H1 (cell line): ENCODE measurements at places on chromosomes 5 and 9. TPM values are rescaled to one million over a fixed set of nuclear protein-coding genes. Genes with fewer than 3 reads are reported as not detected.

- no peak for DNase-seq
These were observed 66.7 kb upstream of the PRDM9 start for GRCh38 chr5:23440703-23441102.

DNA sequence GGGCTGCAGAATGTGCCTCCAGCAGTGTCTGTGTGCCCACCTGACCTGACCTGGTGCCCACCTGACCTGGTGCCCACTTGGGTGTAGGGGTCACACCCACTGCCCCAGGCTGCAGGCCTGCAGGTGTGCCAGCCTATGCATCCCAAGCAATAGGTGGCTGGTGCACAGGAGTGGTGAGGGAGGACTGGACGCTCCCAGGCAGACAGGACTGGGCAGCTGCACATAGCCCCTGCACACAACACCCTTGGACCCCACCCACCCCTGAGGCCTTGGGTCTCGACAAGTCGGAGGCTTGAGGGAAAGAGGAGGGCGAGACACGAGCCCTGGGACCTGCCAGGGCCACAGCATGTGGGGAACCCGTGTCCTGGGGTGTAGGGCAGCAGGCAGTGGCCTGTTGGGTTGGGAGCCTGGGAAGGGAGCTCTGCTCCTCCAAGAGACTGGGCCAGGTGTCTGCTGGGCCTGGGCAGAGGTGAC is 10.8 kb upstream of the NRARP start:
- DNase-seq = no peak

DNA sequence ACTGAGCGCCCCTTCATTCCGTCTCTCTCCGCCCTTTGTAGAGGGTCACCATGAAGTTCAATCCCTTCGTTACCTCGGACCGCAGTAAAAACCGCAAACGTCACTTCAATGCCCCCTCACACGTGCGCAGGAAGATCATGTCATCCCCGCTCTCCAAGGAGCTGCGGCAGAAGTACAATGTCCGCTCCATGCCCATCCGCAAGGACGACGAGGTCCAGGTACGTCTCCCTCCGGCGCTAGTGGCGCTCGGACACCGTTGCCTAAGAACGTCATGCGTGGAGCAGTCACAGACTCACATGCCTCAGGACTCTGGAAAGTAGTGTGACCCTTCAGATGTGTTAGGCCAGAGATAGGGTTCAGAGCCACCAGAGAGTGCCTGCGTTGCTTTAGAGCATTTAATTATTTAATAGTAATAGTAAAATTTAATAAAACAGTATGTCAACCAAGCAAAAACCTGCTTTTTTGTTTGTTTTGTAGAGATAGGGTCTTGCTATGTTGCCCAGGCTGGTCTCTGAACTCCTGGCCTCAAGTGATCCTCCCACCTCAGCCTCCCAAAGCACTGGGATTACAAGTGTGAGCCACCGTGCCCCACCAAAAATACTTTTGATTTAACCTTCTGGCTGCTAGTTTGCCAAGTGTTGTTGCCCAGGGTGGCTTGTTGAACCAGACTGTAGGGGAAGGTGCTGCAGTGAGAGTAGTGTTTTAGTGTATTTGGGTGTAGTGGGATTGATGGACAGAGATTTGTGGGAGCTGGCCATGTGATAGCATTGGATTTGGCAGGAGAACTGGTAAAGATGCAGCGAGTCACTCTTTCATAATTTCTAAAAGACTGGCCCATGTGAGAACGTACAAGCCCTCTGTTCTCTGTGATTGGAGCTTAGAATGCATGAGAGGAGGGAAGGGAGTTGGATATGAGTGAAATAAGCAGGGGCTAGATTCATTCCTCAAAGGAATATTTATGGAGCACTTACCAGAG is 888 bp downstream of the RPL26L1 start:
- DNase-seq = no peak

GRCh38 chr5:32572778-32573480 is 12.4 kb upstream of the SUB1 start:
- DNase-seq = no peak

DNA sequence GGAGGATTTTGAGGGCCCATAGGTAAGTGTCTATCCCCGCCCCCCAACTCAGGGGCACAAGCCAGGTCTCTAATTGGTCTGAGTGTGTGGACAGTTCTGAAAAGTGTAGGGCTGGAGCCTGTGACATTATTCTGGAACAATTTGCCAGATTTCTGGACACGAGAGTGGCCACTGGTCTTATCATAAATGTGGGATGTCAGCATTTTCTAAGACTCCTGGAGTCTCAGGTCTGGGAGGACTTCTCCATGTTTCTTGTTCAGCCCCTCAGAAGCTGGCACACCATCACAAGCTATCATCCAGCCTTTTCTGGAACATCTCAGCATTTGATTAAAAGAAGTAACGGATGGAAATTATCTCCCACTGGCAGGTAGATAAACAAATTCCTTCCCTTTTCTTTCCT is 141.4 kb downstream of the SEC61B start:
- no peak for DNase-seq

DNA sequence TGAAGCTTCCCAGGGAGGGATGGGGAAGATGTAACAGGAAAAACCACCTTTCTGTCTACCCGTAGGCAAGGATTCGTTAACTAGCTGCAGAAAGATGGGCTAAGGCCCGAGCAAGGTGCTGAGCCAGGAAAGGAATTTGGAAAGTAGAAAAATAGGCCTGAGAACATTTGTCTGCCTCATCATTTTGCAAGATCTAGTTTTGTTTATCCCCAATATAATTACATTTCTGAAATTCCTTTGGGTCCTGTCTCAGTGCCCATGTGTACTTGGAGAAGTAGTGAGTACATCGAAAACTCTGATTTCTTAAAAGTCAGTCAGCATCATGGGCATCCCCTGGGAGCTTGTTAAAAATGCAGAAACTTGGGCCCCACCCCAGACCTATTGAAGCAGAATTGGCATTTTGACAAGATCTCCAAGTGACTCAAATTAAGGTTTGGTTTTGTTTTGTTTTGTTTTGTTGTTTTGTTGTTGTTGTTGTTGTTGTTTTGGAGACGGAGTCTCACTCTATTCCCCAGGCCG is 52.1 kb upstream of the CEMIP2 start:
- no peak for DNase-seq

DNA sequence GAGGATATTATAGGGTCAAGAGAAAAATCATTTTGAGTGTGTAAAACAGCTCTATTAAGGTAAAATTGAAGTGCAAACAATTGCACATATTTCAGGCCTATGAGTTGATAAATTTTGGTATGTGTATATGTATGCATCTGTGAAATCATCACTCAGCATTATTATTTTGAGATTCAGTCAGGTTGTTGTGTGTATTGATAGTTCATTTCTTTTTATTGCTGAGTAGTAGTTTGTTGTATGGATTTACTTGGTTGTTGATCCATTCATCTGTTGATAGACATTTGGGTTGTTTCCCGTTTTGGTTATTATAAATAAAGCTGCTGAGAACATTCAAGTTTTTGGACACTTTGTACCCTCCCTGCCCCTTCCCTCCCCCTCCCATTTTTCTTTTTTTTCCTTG is 50.3 kb downstream of the RAB24 start:
- no peak for DNase-seq

DNA sequence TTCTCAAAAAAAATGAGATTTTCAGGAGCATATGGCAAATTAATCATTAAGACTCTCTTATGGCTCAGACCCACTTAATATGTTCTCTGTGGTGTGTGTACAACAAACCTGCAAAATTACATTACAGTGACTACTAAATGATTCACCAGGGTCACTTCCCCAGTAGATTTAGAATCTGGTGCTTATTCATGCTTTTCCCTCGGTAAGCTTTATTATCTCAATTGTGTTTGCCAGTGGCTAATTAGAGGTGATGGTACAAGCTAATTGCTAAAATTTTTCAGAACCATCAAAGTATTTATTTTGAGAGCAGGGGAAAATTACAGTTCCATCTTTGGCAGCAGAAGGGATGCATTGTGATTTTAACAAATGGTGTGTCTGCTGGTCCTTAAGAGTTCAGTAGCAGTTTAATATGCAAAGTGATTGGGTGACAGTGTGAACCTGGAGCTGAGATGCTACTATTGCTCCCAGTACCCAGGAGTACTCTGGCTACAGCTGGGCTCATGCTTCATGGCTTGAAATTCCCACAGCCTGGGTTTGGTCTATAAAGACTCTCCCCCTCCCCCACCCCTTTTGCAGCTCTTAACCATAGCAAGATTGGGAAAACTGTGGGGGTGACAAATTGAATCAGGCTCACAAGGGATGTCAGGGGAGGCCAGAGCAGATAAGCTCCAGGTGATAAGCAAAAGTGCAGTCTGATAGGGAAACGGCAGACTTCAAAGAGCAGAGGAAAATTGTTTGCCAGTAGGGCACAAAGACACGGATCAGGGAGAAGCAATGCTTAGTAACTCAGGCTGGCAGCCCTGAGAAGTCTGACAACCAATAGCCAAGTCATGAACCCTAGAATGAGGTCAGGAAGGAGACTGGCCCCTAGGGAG is 92.8 kb upstream of the RAD23B start:
- DNase-seq = no peak

DNA sequence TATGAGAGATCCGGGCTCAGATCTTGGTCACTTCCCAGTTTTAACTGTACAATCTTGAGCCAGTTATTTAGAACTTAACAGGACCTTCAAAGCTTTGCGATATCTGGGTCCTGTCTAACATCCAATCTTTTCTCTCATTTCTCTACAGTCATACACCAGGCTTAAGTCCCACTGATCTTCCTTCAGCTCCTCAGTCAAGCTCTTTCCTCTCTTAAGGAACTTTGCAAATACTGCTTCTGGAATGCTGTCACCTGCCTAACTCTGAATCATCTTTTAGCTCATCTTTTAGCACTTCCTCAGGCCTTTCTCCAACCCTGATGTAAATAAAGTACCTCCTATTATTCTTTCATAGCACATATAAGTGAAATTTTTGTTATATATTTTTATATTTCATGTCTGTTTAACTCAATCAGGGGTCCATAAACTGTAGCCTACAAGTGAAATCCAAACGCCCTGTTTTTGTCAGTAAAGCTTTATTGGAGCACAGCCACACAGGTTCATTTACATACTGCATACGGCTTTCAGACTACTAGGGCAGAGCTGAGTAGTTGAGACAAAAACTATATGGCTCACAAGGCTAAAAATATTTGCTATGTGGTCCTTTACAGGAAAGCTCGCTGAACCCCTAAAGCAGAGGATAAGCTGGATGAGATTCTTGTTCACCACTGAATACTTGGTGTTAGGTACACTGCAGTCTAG is 63.5 kb downstream of the MEF2C start:
- DNase-seq = no peak

DNA sequence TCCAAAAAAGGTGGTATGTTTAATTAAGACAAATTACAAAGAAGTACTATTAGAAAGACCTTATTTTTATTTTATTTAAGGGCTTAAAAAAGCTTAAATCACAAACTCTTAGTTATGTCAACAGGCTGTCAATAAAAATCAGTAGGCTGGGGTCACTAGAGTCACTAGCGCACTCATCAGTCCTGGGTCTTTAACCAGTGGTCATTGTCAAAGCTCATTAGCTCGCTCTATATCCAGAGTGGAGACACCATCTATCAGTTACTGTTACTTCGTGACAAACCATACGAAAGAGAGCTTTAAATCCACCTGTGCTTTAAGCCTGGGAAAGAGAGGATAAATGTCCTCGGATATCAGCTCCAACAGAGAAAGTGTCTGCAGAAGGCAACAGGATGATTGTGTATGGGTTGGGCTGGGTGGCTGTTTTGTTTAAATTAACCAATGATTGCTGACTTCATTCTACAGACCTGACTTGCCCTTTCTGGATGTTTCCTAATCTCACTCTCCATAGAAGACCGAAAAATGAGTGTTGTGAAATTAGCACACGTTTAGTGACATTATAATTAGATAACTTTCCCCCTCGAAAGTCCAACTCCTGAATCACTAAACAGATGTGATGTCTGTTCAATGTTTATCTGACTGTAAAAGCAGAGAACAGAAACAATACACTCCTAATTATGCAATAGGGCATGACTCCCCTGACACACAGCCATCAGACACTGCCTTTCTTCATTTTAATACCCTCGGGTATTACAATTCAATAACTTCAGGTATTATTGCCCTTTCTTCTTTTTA is 123.6 kb upstream of the TNPO1 start:
- DNase-seq = no peak

- no peak for DNase-seq
These were observed 419.3 kb upstream of the ADAMTS16 start for GRCh38 chr5:4720831-4721230.

DNA sequence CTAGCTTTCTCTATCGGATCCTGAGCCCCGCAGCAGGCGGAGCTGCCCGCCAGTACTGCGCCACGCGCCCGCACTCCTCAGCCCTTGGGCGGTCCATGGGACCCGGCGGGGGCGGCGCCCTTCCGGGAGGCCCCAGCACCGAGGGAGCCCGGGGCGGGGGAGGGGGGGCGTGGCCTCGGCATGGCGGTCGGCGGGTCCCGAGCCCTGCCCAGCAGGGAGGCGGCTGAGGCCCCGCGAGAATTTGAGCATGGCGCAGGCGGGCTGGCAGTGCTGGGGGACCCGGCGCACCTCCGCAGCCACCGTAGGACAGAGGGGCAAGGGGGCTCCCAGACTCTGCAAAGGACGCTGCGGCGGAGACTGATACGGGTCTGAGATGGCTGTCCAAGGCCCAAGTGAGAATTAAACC is 6.8 kb downstream of the ZDHHC11B start:
- DNase-seq = no peak

DNA sequence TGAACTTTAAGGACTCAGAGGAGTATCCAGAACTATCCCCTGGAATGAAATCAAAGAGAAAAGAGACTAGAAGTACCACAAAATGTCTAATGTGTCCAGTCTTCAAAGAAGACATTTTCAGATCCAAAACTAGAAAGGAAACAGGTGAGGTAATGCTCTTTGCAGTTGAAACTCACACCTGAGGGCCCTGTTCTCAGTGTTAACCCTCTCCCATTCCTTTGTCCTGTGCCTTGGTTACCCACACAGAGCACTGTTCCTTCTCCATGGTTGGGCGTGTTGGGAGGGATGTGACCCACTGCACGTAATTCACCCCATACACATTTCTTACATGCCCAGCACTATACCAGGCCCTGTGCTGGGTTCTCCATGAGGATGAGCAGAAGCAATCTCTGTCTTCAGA is 21.3 kb downstream of the MSANTD3 start:
- DNase-seq = no peak

DNA sequence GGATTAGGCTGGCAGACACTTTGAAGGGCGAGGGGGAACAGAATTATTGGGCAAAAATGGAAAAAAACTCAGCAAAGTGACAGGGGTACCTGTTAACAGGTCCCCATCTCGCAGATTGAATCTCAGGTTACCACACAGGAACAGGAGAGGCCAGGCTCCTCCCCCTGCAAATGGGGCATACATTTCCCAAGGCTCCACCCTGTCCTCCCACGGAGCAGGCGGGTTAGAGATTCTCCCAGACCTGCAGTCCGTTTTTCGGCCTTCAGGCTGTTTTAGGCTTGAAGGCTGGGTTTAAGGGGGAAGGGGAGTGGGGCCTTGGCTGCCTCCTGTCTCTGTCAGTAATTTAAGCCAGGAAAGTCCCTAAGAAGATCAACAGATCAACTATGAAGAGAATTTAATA is 42.7 kb downstream of the LRRC70 start:
- DNase-seq = peak; percentile 74

The MEF2C gene
- total RNA-seq = 0.99 and 1.4 TPM in 2 replicates

The ZNF454 gene
- 0.88 and 1.2 TPM in 2 replicates for total RNA-seq

The ADAMTS2 gene
- total RNA-seq = 5.2 and 7.3 TPM in 2 replicates

The RAB3C gene
- 18.3 and 19.6 TPM in 2 replicates for total RNA-seq

The SNCB gene
- total RNA-seq = 5.9 and 6.9 TPM in 2 replicates

The RNF44 gene
- total RNA-seq = 164 and 178 TPM in 2 replicates

The EIF4E1B gene
- total RNA-seq = 0.63 and 0.97 TPM in 2 replicates
